ENCODE measurements at places on chromosomes 2 and 18.

DNA sequence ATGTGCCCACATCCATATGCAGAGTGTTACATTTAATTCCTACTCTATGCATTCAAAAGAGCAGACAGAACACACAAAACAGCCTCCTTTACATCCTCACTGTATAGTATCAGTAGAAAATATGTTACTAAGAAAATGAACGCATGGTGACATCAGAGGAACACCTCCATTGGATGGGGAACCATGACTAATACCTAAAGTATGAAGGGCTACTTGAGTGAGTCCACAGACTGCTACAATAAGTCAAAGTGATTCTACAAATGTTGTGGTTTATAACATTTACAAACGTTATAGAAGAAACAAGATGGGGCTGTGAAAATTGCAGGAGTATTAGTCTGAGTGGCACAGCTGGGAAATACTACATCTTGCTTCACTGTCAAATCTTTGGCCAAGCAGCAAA is 1830.9 kb upstream of the PIK3C3 start:
- no peak for DNase-seq

DNA sequence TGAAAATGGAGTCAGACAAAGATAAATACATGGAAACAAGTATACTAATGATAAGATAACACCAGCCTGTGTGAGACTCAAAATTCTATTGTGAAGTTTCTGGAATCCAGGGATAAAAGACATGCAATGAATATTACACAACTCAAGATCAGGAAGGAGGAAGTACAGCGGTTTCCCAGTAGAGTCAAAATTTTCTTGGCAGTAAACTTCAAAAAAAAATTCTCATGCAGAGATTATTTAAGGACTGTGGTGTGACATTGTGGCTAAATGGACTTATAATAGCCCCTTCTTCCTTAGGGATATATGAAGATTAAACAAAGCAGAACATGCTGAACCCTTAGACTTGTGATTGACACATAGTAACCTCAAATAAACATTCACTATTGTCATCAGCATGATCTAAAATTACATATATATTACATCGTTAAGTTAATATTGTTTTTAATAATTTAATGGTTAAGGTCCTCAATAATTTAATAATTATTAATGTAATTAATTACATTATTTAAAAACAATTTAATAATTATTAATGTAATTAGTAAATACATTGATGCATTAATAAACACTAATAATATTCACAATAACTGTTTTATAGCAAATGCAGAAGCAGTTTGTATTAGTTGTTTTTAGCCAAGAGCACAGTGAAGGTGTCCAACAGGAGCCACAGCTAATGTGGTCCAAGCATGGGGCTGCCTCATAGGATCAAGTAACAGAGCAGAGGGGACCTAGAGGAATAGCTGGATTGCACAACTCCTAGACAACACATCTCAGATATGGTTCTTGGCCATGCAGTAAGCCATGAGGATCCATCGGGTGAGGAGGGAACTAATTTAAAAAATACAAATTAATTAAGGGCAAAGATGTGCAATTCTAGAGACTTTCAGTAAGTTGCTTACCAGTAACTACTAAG is 77.3 kb downstream of the POLE4 start:
- no peak for DNase-seq

DNA sequence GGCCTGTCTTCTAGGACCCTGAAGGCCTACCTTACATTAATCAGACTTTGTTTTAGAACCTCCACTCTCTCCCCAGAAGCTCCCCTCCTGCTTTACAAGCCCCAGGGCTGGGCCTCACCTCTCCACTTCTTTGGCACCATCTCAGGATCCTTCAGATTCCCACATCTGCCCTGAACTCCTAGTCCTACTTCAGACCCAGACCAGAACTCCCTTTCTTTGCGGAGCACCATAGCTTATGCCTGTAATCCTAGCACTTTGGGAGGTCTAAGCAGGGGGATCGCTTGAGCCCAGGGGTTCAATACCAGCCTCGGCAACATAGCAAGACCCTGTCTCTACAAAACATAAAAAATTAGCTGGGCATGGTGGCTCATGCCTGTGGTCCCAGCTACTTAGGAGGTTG is 991 bp downstream of the CHCHD5 start:
- DNase-seq = no peak

- no peak for DNase-seq
These were observed 44.5 kb downstream of the SPTBN1 start for GRCh38 chr2:54500404-54501205.

- DNase-seq = no peak
These were observed 83.4 kb upstream of the CYP20A1 start for GRCh38 chr2:203155406-203155805.

DNA sequence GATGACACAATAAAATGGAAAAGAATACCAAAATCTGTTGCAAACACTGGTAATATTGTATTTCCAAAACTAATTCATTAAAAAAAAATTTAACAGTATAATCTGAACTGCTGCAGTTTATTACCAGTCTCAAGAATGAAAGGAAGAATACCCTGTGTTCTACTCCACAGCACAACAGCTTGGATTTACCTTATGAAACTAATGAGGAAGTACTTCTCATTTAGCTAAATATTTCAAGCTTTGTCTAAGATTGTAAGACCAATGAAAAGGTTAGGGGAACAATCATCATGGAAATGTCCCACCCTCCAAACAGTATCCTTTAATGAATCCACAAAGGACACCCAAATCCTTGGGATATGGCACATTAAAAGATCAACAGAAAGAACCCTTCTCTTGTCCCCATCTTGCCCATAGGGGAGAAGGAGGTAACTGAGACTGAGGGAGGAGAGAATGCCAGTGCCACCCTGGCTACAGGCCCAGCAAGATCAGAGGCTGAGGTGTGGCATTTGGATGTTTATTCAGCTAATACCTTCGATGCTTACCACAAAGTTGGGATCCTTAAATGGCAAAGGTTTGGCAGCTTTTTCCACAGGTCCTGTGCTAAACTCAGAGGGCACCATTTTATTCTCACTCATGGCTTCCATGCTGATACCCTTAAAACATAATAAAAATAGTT is 17.7 kb downstream of the INO80C start:
- DNase-seq = no peak

- DNase-seq = no peak
These were observed 36.0 kb upstream of the NPAS2 start for GRCh38 chr2:100783987-100784386.

DNA sequence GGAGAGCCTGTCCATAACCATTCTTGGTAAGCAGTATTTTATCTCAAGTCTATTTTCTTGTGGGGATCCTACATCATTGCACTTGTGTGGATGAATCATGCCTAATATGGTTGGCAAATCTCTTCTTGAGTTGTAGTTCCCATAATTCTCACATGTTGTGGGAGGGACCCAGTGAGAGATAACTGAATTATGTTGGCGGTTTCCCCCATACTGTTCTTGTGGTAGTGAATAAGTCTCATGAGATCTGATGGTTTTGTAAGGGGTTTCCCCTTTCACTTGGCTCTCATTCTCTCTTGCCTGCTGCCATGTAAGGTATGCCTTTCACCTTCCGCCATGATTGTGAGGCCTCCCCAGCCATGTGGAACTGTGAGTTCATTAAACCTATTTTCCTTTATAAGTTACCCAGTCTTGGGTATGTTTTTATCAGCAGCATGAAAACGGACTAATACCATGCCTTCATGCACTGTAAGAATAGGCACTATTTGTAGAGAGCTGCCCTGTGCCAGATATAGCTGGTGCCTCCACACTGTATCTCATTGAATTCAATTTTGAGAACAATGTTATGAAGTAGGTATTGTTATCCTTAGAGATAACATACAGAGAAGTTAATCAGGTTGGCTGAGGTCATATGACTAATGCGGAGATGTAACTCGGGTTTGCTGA is 148.3 kb downstream of the PLCL1 start:
- no peak for DNase-seq

- no peak for DNase-seq
These were observed 12.0 kb downstream of the ALPG start for GRCh38 chr2:232418466-232419244.

DNA sequence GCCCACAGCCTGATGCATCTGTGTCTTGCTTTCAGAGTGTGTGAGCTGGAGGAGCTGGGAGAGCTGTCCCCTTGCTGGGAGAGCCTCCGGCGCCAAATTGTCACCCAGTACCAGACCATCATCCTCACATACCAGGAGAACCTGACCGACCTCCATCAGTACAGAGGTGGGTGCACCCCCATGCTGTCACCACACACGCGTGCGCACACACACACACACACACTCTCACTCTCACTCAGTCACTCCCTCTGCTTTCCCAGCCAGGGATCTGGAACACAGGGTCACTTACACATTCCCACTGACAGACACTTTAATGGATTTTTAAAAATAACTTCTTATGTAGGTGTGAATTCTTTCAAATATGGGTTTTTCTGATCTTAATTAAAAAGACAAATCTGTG is 64.5 kb downstream of the COA5 start:
- DNase-seq = no peak

DNA sequence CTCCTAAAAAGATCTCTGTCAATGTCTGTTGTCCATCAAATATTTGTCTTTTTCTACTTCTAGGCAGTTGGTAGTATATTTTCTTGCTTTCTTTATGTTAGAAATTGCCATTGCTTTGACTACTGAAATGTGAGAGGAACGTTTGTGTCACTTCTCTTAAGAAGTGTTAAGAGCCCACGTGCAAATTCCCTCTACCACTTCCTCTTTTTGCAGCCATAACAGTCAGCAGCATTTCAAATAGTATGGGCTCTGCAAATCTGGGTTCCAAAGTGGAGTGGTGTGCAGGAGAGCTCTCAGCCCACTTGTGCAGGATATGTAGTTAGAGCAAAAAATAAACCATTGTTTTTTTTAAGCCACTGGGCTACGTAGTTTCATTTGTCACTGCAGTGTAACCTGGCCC is 314.0 kb downstream of the MEIS1 start:
- no peak for DNase-seq

DNA sequence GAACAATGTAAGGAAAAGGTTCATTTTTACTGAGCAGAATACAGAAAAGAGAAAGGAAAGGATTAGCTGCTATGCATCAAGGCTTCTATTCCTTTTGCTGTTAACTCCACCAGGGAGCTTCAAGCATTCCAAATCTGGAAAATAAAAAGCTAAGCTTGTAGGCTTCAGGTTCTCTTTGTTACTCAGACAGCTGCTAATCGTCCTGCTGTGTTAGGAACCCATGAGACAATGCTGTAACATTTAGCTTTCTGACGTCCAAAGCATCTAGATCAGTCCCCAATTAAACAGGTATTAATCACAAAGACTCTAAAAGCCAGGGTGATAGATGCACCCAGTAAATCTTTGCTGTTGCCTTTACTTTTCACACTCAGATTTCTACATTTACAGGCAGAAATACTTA is 103.8 kb downstream of the EPHA4 start:
- DNase-seq = no peak

DNA sequence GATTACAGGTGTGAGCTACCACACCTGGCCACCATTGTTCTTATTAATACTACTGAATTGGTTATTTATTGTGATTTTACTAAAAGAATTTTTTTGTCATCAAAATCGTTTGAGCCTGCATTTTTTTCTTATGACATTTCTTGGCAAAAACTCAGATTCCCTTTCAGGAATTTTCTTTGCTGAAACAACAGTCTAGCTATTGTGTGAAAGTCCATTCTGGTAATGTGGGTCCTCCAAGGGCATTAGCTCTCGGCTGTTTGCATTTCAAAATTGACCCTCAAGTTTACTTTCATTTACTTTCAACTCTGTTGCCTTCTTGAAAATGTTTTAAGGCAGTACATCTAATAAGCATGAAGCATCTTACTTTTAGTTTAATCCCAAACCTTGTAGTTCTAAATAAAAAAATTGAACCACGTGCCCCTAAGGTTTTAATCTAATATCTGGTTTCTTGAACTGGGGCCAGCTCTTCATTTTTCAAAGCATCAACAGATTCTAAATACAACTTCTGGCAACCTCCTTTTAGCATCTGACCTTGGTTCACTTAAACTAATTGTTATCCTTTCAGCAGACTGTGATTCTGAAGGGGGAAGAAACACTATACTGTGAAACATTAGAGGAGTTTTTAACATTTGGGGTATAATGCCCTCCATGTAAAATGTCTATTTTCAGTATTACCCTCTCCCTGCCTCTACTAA is 325.2 kb upstream of the RAB12 start:
- no peak for DNase-seq

DNA sequence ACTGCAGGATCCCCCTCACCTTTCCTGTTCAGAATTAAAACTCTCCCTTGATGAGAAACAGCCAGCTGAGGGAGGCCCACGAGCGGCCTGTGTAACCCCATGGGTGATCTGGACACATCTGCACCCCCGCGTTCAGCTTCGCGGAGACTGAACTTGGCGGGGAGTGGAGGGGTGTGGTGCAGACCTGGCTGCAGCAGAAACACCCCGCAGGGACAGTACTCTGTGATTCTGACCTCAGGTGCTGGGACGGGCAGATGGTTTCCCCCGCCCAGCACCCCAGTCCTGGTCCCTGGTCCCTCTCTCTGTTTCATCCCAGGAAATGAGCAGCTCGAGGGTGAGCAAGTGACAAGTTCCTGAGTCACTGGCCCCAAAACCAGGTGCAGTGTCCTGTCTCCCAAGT is 41.2 kb downstream of the GBX2 start:
- DNase-seq = no peak

GRCh38 chr2:85078536-85078935 is 54.7 kb upstream of the TCF7L1 start:
- no peak for DNase-seq

- DNase-seq = no peak
These were observed 118.9 kb downstream of the LPIN1 start for GRCh38 chr2:11865378-11865777.

- no peak for DNase-seq
These were observed 40.2 kb upstream of the COPS8 start for GRCh38 chr2:237045449-237045848.

- no peak for DNase-seq
These were observed 152.0 kb downstream of the CAPN13 start for GRCh38 chr2:30655211-30655610.

GRCh38 chr18:45071956-45072355 is 391.3 kb downstream of the SETBP1 start:
- DNase-seq = no peak
